ENCODE measurements at places on chromosomes 5 and 9.
A peak's percentile ranks its signal among the peaks of the same experiment; 100 is the strongest.

DNA sequence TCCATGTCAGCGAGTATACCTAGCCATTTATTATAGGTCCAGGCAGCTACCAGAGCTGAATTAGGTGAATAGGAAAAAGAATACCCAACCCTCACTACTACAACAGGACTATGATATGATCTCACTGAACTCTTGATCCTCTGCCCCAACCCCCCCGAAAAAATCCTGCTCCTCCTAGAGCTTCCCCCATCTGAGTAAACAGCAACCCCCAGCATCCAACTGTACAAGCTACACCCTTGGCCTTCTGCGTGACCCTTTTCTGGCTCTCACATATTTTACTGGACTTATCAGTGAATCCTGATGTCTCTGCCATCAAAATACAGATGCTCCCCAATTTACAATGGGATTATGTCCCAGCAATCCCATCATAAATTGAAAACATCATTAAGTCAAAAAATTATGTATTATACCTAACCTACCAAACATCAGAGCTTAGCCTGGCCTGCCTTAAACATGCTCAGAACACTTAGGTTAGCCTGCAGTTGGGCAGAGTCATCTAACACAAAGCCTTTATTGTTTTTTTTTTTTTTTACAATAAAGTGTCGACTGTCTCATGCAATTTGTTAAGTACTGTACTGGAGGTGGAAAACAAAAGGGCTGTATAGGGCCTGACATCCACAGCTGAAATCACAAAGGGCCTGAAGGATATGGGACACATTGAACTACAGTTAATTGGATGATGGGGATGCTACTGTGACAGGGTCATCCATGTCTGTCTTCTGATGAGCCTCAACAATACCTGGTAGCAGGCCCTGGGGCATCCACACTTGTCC lies 128.9 kb upstream of the ERCC6L2 start:
- no peak for DNase-seq

GRCh38 chr5:1168796-1169195 lies 32.6 kb upstream of the SLC6A19 start:
- no peak for DNase-seq

- DNase-seq = no peak
These were observed 34.3 kb upstream of the OLFM1 start for GRCh38 chr9:135053133-135053532.

GRCh38 chr5:139108063-139108824 lies 89.9 kb downstream of the SIL1 start:
- peak; percentile 47 for DNase-seq

DNA sequence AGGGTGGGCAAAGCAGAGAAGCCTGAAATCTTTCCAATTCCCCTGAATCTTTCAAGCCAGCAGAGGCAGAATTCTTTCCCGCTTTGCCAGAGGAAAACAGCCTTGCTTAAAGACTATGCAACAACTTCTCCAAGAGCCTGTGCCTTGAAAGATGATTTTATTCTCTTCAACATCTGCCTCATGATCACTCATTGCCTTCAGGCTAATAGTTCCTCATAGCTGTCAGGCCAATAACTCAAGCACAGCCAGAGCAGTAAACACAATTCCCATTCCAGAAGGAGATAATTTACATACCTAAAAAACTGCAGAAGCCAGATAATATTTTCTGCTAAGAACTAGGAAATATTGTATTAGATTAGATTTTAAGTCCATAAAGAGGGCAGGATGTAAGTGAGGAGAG lies 92.3 kb upstream of the PUM3 start:
- no peak for DNase-seq

- DNase-seq = no peak
These were observed 12.8 kb upstream of the CLIC3 start for GRCh38 chr9:137009217-137009616.

GRCh38 chr5:115418788-115419187 lies 122.3 kb upstream of the CCDC112 start:
- DNase-seq = no peak

GRCh38 chr5:138439477-138440158 lies 761 bp downstream of the REEP2 start:
- DNase-seq = peak; percentile 16

DNA sequence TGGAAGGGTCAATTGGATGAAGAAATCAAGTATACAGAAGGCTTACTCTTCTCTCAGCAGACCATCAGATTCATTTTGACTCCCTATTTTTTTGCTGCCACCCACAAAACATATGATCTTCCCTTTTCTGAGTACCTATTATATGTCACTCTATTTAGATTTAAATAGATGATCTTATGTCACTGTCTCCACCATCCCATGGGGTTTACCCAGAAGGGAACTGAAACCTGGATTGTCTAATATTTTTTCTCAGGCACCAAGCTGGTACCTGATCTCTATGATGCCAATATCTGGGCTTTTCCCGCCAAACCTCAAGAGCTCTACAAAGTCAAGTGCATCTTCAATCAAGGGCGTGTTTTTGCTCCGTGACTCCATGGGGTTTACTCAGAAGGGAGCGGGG lies 118.7 kb downstream of the GAS1 start:
- no peak for DNase-seq

GRCh38 chr9:96394832-96395496 lies 11.5 kb upstream of the SLC35D2 start:
- no peak for DNase-seq

GRCh38 chr5:143154510-143155370 lies 248.7 kb downstream of the NR3C1 start:
- peak; percentile 73 for DNase-seq

GRCh38 chr5:158727136-158727535 lies 372.6 kb downstream of the EBF1 start:
- no peak for DNase-seq

DNA sequence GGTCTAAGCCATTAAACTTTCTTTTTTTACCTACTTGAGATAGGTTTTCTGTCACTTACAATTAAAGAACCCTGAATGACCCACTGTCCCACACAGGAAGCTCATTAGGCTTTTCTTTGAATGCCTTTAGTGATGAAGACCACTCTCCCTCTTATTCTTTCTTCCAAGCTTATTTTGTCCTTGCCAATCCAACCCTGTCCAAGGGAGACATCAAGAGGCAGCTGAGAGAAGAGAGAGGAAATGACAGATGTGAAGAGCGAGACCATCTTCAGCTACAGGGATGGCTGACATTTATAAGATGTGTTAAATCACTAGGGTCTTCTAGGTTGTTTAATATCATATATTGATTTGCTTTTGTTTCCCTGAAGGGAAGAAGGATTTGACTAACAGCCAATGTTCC lies 133.5 kb downstream of the FAM114A2 start:
- DNase-seq = peak; percentile 18

DNA sequence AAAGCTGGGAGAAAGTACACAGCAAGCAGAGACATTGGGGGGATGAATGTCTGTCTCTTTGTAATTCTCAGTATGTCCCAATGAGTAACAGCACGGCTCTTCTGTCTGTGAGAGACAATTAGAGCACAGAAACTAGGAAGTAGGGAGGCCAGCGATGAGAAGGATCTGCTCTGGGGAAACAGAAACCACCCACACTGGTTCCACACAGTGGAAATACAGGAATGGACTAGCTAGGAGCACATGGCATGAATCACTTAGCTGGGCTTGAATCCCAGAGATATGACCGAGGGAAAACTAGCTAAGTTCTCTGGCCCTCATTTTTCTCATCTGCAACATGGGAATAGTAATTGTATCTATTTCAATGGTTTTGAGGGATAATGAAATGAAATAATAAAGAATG lies 895.9 kb downstream of the TLE4 start:
- DNase-seq = peak; percentile 1

DNA sequence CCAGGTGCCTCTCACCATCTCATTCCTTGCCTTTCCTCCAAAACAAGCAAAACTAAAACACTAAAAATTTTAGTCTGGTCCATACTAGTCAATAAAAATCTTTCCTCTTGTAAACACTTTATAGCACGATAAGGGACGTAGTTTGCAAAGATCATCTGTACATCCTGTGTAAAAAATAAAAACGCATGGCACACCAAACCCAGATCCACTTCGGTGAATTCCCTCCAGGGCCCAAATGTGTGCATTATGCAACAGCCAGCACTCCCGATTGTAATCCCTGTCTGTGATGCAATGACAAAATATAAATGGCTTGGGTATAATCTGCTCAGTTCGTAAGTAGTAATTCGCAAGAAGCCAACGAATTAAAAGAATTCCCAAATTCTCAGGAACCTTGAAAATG lies 1.4 kb downstream of the FAM169A start:
- no peak for DNase-seq

- DNase-seq = no peak
These were observed 43.5 kb downstream of the FBN2 start for GRCh38 chr5:128494516-128494915.

- no peak for DNase-seq
These were observed 61.6 kb downstream of the WNK2 start for GRCh38 chr9:93245437-93245970.

- peak; percentile 69 for DNase-seq
These were observed 2.1 kb upstream of the MLLT3 start for GRCh38 chr9:20624201-20625002.

GRCh38 chr9:85533538-85533937 lies 208.2 kb downstream of the AGTPBP1 start:
- no peak for DNase-seq

DNA sequence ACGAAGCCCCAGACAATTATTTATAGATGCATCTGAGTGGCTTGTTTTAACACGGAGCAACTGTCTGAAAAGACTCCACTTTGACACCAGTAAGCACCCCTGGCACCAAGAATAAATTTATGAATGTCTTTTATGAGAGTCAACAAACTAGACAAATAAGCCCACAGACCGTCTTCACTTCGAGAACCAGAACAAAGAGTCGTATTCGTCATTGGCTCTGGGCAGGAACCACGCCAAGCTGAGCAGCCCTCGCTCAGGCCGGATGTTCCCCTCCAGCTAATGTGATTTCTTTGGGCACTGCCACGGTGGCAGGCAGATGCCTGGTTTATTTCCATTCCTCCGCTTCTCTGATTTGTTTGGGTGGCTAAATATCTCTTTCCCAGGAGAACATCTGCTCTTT lies 91.9 kb upstream of the STC2 start:
- no peak for DNase-seq

DNA sequence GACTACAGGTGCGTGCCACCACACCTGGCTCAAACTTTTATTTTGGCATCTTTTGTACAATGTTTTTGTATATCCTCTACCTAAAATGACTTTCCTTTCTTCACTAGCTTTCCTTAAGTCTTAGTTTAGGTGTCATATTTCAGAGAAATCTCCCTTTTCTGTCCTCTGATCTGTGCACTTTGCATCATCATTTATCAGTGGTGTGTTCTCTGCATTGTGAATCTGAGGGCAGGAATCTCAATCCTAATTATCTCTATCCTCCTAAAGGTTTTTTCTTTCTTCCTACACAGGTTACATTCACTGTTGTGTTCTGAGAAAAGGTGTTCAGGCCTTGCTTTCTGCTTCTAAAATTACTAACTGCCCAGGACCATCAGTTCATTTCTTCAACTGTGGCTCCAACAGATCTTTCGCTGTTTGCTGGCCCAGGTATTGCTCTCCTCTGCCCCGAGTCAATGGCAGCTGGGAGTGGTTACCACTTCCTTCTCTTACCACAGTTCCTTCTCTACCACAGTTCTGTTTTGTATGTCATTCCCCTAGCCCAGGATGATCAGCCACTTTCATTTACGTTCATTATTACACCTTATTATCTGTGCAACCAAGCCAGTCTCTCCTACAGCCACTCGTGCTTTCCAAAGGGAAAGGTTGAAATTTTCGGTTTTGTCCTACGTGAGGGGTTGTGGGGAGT lies 14.0 kb downstream of the TGFBR1 start:
- no peak for DNase-seq

- no peak for DNase-seq
These were observed 305.0 kb downstream of the MRPS30 start for GRCh38 chr5:45113726-45114125.

- DNase-seq = peak; percentile 6
These were observed 167.8 kb upstream of the CCNG1 start for GRCh38 chr5:163269624-163270023.

GRCh38 chr9:123864251-123864650 lies 65.7 kb downstream of the DENND1A start:
- no peak for DNase-seq

DNA sequence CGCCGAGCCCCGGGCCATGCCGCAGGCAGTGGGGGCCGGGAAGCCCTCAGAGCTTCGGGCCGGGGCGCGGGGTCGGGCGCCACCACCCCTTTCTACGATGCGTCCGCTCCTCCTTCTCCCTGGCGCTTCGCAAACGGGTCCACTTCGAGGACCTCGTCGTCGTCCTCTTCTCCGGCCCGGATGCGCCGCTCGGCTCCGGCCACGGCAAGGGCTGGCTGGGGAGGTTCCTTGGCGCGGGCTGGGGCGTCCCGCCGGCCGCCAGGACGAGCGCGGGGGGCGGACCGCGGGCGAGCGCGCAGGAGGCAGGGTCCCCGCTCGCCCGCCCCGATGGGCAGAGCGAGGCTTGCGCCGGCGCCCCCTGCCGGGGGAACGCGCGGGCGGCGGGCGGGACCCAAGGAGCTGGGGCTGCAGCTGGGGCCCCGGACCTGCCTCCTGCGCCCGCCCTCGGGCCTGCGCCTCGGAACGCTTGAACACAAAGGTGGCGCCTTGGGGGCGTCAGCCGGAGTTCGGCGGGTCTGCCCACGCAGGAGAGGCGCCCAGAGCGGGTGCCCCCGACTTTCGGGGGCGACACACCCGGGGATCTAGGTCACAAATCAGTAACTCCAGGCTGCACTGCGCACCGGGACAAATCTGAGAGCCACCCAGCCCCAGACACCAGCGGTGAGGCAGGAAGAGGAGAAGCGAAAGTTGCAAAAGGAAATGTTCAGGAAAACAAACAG lies at the start of gene ROR2:
ROR2 (minus strand) TSS at position 283 of the 719 bp plus-strand sequence.
- peak; percentile 81 for DNase-seq

DNA sequence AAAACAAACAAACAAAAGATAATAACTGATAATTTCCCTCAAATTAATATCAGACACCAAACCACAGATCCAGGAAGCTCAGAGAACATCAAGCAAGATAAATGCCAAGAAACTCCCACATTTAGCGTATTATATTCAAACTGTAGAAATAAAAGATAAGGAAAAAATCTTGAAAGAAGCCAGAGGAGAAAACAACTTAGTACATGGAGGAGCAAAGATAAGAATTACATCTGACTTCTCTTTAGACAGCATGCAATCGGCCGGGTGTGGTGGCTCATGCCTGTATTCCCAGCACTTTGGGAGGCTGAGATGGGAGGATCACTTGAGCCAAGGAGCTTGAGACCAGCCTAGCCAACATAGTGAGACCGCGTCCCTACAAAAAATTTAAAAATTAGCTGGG lies 17.2 kb upstream of the MLANA start:
- DNase-seq = no peak

- DNase-seq = no peak
These were observed 9.5 kb downstream of the GAPVD1 start for GRCh38 chr9:125271081-125271480.

DNA sequence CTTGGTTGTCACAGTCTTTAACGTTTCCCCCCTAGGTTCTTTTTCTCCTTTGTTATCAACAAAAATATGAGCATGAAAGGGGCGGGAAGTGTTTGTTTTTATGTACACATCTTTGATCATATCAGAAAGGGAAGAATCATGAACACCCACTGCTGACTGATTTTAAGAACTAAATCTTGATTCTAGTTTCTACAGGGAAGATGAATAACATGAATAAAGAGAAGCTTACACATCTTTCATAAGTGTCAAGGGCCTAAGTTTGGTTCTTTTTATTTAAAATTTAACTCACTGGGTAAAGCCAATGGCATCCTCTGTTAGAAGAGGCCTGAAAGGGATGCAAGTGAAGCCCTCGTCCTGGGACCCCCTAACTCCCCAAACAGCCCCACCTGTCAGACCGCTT lies 14.8 kb upstream of the CTNNA1 start:
- DNase-seq = no peak
